ENCODE measurements at places on chromosomes 11 and 22.
A peak's percentile ranks its signal among the peaks of the same experiment; 100 is the strongest.

DNA sequence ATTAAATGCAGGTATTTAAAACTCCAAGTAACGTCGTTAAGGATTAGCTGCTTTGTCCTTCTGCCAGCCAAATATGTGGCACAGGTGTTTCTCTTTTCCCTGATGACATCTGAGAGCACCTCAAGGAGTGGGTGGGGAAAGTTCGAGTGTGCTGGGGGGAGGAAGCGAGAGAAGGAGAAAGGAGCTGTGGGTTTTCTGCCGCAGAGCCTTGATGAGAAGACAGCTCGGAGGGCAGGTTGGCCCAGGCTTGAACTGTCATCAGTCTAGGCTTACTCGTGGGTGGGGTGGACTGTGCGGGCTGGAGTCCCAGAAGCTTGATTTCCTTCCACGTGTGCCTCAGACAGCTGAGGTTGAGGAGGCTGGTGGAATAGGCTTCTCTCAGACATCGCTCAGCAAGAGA lies 15.2 kb upstream of the SORL1-AS1 start:
- no peak for DNase-seq

DNA sequence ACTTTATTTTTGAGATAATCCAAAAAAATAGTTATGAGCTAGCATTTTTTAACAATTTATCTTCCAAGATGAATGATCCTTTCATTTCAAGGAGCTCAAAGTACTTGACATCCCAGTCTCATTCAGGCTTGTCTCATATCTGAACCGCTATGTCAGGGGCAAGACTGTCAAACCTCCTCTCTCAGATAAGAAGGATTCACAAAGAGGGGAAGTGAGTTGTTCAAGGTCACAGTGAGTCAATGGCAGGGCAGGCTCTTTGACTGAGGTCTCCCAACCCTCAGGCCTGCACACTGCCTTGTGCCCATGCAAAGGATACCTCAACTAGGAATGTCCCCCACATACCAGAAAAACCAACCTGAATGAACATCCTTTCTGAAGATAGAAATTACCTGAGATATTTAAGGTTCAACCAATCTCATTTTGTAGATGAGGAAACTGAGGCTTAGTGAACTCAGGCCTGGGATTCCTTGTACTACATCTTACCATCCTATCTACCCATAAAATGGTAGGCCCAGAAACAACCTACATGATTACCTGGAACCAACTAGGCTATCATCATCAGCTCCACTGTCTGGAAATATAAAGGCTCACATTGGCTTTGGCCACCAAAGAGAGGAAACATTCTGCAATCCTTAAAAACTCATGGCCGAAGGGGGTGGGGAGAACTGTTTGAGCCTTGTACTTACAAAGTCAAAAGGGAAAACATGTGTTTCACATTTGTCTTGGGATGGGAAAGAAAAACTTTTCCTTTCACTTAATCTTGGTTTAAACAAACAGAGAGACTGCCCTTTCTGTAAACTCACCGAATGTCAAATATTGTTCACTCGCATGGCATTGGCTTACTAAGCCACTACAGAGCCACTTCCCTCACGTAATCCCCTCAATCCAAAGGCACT lies 51.1 kb downstream of the LIF start:
- DNase-seq = no peak

DNA sequence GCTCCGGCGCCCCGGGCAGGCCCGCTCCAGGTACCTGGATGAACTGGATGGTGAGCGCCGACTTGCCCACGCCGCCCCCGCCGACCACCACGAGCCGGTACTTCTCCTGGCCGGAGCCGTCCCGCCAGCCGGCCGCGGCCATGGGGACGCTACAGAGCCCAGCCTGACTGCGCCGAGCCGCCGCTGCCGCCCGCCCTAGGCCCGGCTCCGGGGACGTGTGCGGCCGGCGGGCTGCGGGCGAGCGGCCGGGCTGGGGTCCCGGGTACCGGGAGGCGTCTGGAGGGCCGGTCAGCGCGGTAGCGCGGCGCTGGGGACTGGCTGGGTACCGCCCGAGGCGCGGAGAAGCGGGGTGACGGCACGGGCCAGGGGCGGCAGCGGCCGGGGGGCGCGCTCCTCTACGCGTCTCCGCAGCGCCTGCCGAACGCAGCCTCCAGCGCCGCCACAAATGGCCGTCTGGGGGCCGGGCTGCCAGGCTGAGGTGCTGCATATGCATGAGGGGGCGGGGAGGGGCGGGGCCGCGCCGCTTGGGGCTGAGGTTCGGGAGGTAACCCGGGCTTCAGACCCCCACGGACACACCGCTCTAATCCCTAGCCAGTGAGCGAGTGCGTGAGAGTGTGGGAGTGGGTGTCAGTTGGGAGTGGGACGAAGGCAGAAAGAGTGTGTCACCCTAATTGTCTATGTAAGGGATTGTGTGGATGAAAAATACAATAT lies at the start of gene RRAS2:
RRAS2 (minus strand) TSS at position 455 of the 711 bp plus-strand sequence; CDS start at position 142, 313 bp downstream.
- DNase-seq = peak; percentile 88

- DNase-seq = peak; percentile 52
These were observed 4.0 kb downstream of the TECTA start for GRCh38 chr11:121105063-121105480.

- DNase-seq = no peak
These were observed 56.4 kb upstream of the FSHB start for GRCh38 chr11:30174265-30175020.

DNA sequence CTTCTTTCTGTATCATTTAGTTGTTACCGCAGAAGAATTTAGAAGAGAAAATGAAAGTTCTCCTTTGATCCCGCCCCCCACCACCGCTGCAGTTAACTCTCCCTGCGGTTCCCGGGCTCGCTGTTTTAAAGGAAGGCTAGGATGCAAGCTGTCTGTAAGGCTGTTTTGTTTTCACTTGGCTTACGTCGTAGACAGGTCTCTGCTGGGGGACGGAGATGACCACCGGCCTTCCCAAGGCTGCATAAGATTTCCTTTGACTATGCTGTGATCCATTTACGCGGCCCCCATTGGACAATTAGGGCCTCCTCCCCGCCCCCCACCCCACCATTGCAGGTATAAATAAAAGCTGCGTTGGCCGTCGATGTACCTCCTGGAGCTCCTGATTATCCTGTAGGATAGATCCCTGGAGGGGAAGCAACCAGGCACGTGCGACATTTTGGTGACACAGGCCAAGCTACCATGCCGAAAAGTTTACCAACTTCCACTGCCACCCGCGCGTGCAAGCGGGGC lies 1.4 kb upstream of the CPT1A start:
- DNase-seq = peak; percentile 37

DNA sequence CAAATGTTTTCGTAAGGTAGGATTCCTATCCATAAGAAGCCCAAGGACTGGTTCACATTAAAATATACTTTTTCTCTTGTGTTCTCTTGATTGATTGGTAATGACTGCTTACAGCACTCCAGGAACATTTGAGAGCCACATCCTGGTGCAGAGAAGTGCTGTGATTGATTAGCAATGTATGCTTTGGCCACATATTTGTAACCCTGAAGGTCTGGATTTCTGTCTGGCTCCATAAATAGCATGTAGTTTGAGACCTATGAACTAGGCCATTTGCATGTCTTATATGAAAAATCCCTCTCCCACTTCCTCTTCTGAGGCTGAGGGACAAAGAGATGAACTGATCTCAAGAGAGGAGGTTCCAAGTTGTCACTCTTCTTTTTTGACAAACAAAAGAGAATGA lies 49.3 kb upstream of the CD44 start:
- no peak for DNase-seq

DNA sequence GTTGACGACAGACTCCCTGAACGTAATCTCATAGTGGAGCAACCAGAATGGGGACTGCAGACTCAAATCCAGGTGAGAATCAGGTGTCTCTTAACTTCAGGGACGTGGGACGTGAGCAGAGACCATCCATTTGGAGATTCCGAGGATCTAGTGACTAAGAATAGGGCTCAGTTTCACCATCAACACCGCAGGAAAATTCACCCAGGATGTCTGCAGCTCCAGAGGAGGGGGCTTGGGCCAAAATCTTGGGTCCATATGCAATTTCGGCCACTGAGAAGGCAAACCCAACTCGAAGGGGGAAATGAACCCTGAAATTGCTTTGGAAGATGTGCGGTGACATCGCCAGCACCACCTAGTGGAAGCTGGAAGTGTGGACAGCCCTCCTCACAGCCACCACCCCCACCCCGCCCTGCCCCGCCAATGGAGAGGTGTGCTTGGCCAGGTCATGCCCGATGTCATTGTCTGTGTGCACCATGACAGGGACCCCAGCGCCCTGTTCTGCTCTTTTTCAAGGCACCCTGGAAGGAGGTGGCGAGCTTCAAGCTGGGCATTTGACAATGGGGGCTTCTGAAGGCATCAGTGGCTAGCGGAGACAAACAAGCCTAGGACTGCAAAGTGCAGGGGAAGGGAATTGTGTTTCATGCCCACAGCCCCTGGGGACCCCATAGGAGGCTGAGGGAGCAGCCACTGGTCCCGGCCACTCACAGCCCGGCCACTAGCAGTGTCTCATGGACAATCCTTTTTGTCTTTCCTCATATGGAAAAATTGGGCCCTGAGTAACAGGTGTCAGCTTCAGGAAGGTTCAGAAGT lies 24.8 kb downstream of the APOL1 start:
- DNase-seq = no peak

- DNase-seq = peak; percentile 44
These were observed 346 bp downstream of the FJX1 start for GRCh38 chr11:35618497-35619115.

DNA sequence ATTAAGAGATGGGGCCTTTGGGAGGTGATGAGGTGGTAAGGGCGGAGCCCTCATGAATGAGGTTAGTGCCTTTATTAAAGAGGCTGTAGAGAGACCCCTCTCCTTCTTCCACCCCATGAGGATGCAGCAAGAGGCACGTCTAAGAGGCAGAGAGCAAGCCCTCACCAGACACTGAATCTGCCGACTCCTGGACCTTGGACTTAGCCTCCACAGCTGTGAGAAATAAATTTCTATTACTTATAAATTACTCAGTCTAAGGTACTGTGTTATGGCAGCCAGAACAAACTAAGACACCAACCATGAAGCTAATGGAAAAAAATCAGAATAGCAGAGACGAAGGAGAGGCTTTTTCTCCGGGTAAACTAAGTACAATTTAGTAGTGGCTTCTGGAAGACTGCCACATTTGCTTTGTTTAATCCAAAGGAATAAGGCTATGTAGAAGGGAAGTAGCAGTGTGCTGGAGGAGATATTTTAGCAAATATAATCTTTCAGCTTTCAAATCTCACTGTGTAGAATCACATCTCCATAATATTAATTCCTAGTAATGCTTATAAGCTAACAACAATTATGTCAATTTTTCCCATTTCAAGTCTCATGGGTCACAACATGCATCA lies 12.3 kb upstream of the SIK2 start:
- no peak for DNase-seq

- DNase-seq = no peak
These were observed 877.3 kb downstream of the BRD1 start for GRCh38 chr22:48950151-48950915.

DNA sequence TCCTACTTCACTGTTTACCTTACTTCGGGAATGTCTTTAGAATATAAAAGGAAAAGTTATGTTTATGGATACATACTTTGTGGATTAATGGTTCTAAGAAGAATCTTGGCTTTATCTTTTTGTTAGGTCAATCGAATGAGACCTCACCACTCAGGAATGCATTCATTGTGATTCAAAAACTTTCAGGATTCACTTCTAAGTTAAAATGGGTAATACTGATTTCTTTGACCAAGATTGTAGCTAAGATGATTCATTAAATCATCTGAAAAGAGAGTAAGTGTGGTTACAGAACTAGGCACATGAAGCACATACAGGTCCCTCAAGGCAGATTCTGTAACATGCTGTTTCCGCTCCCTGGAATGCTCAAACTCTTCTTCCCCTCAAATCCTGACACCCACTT lies 716.4 kb downstream of the KCNA4 start:
- no peak for DNase-seq

- DNase-seq = peak; percentile 40
These were observed 32.1 kb upstream of the SLC5A12 start for GRCh38 chr11:26753723-26754504.

- DNase-seq = no peak
These were observed 220.4 kb downstream of the ST3GAL4 start for GRCh38 chr11:126575849-126576248.

DNA sequence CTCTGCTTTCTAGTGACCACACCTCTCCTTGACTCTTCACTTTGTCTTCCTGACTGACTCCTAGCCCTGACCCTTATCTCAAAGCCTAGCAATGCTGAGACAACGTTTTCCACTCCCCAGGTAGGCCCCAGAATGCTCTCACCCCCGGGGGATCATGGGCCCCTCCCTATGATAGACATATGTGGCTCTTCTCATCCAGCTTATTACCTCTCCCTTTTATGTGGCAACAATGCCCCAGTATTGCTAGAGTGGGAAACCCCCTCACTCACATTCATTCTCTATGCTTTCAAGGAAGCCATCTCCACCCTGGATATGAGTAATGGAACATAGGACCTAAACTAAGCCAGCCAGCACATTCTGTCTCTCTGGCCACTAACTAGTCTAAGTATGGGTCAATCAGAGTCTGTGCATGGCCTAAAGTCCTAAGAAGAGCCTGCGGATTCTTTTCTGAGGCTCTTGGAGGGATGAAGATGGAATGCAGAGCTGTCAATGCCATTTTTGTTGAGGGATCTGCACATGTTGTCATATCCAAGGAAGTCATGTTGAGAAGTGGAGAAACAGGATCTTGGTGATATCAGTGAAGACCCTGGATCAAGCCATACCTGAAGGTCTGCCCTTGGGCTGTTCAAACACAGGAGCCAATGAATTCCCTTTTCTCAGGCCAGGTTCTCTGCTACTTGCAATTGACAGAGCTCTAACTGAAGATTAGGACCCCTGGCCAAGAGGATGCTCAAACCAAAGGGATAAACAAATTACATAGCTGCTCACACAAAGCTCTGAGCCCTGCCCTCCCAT lies 79.8 kb upstream of the GRK3 start:
- no peak for DNase-seq

DNA sequence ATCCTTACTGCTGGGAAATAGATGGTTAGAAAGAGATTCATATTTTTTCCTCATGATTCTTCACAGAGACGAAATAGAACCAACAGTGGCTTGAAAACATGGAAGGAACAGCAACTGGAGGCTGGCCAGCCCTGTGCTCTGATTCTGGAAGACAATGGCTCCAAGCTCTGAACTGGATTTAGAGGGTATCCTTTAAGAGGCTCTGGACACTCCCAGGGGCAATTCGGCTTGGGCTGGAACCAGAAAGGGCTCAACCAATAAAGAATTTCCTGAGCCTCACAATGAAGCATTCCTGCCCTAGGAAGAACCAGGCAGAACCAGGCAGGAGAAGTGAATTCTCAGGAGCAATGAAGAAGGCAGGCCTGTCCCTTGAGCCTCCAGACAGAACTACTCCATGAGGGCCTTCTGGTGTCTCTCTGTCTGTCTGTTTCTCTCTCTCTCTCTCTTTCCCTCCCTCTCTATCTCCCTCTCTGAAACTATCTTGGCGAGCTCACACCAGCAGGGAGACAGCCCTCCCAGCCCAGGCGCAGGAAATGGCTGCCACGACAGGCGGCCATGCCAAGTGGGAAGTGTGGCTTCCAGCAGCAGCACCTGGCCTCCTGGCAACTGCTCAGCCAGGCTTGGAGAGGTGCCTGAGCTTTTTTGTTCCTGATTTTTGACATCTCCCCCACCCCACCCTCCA lies 93.3 kb downstream of the RCN1 start:
- no peak for DNase-seq

DNA sequence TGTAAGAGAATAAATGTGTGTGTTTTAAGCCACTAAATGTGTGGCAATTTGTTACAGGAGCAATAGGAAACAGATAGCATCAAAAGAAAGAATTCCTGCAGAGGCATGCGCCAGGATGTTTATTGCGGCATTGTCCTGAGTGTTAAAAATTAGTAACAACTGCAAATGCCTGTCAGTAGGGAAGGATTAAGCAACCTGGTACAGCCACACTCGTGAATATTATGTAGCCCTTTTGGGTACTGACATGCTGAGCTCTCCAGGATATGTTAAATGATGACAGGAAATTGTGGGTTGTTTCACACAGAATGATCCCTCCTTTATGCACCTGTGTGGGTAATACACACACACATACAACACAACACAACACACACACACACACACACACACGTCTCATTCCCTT lies 69.7 kb upstream of the MYOD1 start:
- no peak for DNase-seq

All from Right ventricle myocardium superior (tissue), 1 donor.